Stimulated activated CD4-positive, alpha-beta T cell treated with anti-CD3 and anti-CD28 coated beads, Interleukin-4, amount 100 ng/mL, for 24 hours (primary cell): ENCODE measurements at places on chromosomes 1 and 21.
A peak's percentile ranks its signal among the peaks of the same experiment; 100 is the strongest.

- no peak for DNase-seq
These were observed 132.8 kb downstream of the CLIC6 start for GRCh38 chr21:34801519-34802132.

DNA sequence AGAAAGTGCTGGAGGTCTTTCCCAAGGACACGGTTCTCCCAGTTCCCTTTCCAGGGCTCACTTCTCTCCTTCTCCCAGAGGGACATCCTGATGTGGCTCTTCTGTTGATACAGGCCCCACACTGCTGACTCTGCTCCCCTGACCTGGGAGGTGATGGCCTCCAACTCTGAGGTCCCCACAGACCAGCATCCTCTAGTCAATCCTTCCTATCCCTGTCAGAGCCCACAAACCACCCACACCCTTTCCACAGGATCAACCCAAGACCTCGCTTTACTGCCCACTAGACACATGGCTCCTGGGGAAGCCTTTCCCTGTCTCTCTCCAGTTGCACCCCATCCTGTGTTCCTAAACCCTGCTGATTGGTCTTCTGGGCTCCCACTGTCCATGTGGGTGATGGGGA, 11.6 kb downstream of the SLAMF7 start:
- DNase-seq = no peak

- no peak for DNase-seq
These were observed 300.8 kb downstream of the HHIPL2 start for GRCh38 chr1:222247081-222247480.

GRCh38 chr1:115332813-115333608, 5.0 kb downstream of the NGF start:
- no peak for DNase-seq

- no peak for DNase-seq
These were observed 111.4 kb downstream of the NFIA start for GRCh38 chr1:61193808-61194207.

DNA sequence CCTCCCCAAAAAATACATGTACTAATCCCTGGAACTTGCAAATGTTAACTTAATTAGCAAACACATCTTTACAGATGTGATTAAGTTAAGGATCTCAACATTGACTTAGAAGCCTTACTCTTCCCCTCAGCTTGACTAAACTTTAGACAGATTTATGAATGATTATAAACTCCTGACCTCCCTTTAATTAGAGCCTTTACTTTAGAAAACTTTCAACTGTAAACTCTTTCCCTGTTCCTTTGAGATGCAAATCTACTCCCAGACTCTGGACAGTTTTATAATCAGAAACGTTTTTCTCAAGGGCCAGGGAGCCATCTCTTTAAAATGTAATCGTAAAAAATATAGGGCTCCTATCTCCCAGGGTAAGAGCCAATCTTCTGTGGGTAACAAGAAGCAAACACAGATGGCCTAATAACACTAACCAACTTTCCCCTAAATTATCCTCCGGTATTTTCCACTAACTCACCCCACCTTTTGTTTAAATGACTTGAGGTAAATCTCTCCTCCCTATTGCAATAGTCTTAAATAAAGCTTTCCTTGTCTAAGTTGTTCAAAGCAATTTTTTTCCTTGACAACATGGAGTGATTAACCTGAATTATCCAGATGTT, 284.1 kb downstream of the BRINP3 start:
- DNase-seq = no peak

- no peak for DNase-seq
These were observed 21.7 kb downstream of the ZP4 start for GRCh38 chr1:237868817-237869600.

GRCh38 chr1:47849005-47849521, 148.1 kb downstream of the TRABD2B start:
- DNase-seq = no peak

GRCh38 chr1:34188418-34188817, 11.7 kb downstream of the C1orf94 start:
- no peak for DNase-seq

GRCh38 chr1:214455479-214455878, 95.9 kb downstream of the PTPN14 start:
- DNase-seq = no peak

DNA sequence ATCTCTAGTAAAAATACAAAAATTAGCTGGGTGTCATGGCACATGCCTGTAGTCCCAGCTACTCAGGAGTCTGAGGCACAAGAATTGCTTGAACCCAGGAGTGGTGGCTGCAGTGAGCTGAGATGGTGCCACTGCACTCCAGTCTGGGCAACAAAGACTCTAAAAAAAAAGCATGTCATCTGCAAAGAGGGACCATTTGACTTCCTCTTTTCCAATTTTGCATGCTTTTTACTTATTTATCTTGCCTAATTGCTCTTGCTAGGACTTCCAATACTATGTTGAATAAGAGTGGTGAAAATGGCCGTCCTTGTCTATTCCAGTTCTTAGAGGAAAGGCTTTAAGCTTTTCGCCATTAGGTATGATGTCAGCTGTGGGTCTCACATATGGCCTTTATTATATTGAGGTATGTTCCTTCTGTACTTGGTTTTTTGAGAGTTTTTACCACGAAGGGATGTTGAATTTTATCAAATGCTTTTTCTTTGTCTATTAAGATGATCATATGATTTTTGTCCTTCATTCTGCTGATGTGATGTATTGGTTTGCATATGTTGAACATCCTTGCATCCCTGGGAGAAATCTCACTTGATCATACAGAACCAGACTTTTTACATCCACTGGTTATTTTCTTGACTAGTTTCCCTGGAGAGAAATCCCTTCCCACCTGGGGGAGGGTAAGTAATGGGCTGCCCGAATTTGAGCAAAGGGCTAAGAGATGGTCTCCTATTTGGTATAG, 17.0 kb upstream of the RAP1GAP start:
- DNase-seq = no peak

- no peak for DNase-seq
These were observed 200.7 kb downstream of the LHX8 start for GRCh38 chr1:75334876-75335389.

DNA sequence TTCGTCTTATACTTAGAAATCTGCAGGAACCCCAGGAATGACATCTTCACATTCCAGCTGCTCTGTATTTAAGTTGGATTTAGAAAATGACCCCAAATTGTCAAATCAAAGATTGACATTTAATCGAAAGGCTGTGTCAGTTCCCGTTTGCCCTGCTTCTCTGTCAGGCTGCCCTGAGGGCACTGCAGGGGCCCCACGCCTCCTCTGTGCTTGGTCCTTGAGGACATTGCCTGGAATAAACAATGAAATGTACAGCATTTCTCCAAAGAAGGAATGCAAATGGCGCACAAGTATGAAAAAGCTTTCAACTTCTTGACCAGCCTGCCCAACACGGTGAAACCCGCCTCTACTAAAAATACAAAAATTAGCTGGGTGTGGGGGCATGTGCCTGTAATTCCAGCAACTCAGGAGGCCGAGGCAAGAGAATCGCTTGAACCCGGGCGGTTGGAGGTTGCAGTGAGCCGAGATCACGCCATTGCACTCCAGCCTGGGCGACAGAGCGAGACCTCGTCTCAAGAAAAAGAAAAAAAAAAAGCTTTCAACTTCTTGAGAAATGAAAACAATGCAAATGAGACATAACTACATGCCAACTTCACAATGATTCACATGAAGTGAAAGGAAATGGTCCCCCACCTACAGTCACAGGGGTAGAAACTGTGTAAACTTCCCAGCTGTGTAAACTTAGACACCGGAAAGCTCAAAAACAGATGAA, 3.0 kb downstream of the TMPRSS3 start:
- DNase-seq = peak; percentile 45

- DNase-seq = no peak
These were observed 8.1 kb upstream of the GREM2 start for GRCh38 chr1:240619906-240620621.

DNA sequence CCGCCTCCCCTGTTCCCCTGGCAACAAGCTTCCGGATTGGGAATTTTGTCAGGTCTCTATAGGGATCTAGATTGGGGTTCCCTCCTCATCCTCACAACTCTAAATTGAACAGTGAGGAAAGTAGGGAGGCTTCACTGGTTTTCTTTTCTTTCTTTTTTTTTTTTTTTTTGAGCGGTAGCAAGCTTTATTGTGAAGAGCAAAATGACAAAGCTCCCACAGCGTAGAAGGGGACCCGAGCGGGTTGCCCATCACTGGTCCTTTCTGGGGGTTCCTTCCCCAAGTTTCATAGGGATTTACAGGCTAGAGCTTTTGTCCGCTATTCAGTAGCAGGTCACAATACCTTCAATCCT, 10.3 kb downstream of the ARHGEF2 start:
- DNase-seq = no peak

DNA sequence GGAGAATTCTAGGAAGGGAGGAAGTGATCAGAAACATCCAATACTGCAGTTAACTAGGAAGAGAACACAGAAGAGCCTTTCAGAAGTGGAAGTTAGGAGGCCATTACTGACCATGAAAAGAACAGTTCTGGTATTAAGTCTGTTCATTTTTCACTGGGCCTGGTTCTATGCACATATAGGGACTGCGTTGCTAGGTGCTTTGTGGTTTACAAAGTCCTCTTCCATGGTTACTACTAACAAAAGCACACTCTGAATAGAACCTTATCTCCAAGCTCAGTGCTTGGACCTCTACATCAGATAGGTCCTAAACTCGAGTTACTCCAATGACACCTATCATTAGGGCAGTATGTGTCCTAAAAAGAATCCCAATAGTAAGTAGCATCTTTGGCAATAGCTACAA, 75.4 kb downstream of the RPAP2 start:
- no peak for DNase-seq

GRCh38 chr1:60764489-60764888, 317.9 kb upstream of the NFIA start:
- no peak for DNase-seq

- DNase-seq = no peak
These were observed 3.2 kb upstream of the ATP13A2 start for GRCh38 chr1:17014671-17015567.

GRCh38 chr1:164700683-164701082, 141.7 kb downstream of the PBX1 start:
- DNase-seq = no peak

DNA sequence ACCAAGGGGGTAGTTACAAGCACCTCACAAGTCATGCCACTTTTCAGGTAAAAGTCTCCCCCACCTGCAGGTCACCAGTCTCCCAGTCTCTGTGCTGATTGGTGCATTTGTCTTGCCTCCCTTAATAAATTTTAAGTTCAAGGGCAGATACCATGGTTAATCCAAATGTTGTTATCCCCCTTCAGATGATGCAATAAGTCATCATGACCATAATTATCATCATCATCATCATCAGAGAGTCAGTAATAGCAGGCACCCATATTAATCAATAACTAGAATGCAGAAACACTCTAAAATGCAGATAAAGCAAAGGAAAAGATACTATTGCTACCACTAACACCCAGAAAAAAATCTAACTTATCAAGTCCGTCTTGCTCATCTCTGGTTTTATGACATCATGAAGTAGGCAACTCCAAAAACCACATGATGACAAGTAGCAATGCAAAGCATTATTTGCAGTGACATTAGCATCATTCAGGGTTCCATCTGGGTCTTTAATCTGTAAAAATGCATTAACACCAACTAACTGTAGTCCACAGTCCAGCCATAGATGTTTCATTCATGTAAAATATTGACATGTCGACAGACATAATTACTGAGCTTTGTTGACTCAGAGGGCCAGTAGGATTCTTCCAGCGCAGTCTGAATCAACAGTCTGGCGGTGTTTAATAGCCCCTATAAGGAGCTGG, 492.0 kb upstream of the RUNX1 start:
- DNase-seq = no peak

DNA sequence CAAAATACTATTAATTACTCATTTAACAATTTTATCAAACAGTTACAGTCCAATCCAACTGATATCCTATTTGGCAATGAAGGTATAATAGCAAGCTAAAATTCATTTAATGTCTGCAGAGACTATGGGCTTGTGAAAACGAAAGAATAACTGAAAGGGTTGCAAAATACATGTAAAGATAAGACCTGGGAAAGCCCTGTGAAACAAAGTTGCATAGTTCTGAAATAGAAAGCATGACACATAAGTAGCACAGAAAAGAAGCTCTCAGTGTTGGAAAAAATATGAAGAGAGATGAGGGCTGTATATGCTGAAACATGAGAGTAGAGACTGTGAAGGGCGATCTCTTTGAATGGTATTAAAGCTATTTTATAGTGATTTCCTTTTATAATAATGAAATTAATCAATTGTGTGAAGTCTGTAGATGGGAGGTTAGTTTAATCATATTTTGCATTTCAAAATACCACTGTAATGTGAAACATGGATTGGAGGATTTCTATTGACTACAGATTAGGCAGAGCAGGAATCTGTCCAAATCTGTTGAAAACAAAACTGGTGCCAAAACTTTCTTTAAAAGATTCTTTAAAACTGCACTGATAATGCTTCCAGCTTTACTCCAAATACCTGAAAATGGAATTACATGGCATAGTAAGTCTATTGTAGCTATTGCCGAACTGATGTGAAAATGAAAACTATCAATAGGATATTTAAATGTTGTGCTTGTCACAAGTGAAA, 1518.9 kb upstream of the B3GALT2 start:
- DNase-seq = no peak

- DNase-seq = no peak
These were observed 376.5 kb downstream of the LRRIQ3 start for GRCh38 chr1:73821520-73821919.

GRCh38 chr1:84271441-84272151, 29.9 kb upstream of the SAMD13 start:
- no peak for DNase-seq

DNA sequence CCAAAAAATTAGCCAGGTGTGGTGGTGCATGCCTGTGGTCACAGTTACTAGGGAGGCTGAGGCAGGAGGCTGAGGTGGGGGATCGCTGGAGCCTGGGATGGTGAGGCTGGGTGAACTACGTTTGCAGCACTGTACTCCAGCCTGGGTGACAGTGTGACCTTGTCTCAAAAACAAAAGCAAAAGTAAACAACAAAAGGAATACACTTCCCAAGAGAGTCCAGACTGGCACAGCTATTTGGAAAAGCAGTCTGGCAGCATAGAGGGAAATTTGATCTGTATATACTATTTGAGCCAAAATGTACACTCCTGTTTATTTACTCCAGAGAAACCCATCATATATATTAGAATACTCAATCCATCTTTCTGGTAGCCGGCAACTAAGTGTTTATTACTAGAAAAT, 107.0 kb upstream of the HMCN1 start:
- no peak for DNase-seq

- DNase-seq = no peak
These were observed 49.8 kb downstream of the GIPC2 start for GRCh38 chr1:78095593-78095992.

GRCh38 chr1:159737238-159737916, 23.0 kb upstream of the CRP start:
- no peak for DNase-seq

DNA sequence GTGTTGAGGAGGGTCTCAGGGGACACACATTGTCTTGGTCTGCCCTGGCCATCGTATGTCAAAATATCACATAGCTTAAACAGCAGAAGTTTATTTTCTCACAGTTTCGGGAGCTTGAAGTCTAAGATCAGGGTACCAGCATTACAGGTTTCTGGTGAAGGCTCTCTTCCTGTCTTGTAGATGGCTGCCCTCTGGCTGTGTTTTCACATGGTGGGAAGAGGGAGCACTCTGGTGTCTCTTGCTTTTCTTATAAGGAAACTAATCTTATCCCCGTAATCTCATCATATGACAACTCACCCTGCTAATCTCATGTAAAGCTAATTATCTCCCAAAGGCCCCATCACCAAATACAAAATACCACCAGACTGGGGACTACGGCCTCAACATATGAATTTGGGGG, 246.9 kb upstream of the ST6GALNAC5 start:
- DNase-seq = no peak

GRCh38 chr1:11443961-11444658, 34.8 kb upstream of the DISP3 start:
- no peak for DNase-seq

GRCh38 chr1:208077232-208078075, 166.5 kb upstream of the CD34 start:
- no peak for DNase-seq

- no peak for DNase-seq
These were observed 132.6 kb downstream of the ETS2 start for GRCh38 chr21:38938343-38938742.
